ENCODE measurements at places on chromosomes 3 and 15.

DNA sequence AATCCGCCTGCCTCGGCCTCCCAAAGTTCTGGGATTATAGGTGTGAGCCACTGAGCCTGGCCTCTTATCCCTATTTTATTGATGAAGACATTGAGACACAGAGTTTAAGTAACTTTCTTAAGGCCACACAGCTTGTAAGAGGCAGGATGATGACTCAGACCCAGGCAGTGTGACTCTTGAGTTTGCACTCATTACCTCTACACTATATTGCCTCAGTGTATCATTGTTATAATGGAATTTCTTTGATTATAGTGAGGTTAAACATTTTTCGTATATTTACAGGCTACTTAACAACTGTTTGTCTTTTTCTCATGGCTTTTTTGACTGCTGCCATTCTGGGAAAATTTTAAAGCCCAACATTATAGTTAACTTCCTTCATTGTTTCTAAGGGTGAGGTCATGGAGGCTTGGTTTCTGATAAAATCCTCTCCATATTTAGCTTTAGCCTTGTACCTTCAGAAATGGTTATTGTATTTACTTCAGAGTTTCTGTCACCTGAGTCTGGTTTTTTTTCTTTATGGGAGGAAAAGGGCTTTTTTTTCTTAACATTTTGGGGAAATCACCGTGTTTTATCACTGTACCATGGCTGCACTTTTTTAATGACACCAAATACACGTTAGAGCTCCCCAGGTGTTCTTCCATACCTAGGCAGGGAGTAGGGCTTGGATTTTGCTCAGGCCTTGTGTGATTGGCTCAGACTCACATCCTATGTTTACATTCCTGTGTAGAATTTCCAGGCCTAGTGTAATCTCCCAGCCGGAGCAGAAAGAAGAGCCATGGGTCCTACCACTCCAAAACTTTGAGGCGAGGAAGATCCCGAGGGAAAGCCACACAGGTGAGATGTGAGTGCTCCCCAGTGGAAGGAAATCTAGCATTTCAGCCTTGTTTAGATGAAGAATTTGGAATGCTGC is 6.3 kb downstream of the ZNF774 start:
- no peak for DNase-seq

DNA sequence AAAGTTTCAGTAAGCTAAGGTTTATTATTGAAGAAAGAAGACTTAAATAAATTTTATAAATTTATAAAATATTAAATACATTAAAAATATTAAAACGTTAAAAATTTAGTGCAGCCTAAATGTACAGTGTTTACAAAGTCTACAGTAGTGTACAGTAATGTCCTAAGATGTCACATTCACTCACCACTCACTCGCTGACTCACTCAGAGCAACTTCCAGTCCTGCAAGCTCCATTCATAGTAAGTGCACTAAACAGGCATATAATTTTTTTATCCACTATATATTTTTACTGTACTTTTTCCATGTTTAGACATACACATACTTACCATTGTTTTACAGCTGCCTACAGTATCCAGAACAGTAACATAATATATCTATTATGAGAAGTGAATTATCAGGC is 51.5 kb downstream of the TJP1 start:
- no peak for DNase-seq

- no peak for DNase-seq
These were observed 118.9 kb downstream of the DPH6 start for GRCh38 chr15:35427091-35427490.

DNA sequence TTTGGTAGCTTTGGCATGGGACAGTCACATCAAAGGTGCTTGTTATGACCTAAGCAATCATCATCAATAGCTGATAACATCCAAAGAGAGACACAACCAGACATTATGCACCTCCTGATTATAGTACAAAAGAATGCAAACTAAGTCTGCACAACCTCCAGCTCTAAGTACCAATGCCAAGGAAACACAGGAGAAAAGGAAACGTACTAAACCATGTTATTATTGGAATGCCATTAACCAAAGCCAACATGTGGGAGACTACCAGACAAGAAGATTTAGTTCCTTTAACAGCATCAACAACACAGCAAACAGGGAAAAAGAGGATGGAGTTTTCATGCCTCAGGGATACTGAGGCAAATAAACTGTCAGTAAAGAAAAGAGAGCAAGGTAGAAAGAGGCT is 61.4 kb downstream of the CD47 start:
- DNase-seq, result no peak

DNA sequence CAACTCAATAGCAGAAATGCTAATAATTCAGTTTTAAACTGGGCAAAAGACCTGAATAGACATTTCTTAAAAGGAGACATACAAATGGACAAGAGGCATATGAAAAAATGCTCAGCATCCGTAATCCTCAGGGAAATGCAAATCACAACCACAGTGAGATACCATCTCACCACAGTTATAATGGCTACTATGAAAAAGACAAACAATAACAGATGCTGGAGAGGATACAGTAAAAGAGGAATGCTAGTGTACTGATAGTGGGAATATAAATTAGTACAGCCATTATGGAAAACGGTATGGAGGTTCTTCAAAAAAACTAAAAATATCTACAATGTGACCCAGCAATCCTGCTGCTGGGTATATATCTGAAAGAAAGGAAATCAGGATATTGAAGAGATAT is 367.2 kb downstream of the FHIT start:
- no peak for DNase-seq

GRCh38 chr3:13217736-13218540 is 144.7 kb upstream of the IQSEC1 start:
- no peak for DNase-seq

DNA sequence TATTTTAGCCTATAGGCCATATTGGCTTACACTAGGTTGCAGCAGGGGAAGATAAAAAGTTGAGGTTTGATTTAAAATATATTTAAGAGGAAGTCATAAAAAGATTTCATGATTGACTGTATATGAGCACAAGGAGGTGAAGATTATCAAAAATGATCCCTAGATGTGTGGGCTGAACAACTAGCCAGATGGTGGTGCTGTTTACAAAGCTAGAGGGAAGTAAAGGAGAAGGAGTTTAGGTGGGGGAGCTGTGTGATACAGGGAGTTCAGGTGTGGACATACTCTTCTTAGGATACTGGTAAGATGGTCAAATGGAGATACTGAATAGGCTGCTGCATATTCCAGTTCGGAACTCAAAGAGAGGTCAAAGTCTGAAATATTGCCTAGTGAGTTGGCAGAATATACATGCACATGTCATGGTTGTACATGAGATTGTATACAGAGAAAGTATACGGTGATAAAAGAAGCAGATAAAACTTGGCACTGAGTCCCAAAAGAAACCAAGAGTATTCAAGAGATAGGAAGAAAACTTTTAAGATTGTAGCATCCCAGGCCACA is 727.8 kb downstream of the NLGN1 start:
- DNase-seq, result no peak

- no peak for DNase-seq
These were observed 8.0 kb downstream of the ZBTB20 start for GRCh38 chr3:115139072-115139471.
